NCI-H69 (cell line): ENCODE measurements at places on chromosomes 2 and 18.

- DNase-seq, result peak; percentile 91
Observed at GRCh38 chr2:234463626-234464290, 33.1 kb downstream of the ARL4C start.

DNA sequence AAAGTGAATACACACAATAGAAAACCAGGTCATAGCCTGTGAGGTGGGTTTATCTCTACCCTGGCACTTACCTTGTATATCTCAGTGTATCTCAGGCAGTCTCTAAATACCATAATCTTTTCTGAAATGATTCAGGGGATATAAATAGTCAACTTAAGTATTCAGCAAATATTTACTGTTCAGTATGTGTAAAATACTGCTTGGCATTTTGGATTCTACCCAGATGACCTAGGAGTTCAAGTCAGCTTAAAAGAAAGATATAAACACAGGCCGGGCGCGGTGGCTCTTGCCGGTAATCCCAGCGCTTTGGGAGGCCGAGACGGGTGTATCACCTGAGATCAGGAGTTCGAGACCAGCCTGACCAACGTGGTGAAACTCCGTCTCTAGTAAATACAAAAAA is 23.8 kb downstream of the GRHL1 start:
- no peak for DNase-seq

DNA sequence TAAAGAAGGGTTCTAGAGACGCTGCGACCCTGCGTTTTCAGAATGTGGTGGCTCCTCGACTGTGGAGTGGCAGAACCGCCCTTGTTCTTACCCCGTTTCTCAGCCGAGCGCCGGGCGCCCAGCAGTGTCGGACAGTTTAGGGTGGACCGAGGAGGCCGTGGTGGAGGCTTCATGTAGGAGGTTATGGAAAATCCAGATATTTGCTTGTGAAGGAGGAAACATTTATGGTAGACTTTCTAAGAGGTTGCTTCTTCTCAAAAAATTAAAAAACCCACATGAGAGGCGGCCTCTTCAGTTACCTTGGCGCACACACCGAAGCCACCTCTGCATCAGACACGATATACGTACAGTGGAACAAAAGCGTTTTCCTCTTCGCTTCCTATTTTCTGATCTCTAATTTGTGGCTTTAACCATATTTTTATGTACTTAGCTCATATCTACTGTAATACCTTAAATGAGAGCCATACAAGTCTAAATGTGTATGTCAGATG is 120.8 kb downstream of the NFATC1 start:
- DNase-seq, result no peak

DNA sequence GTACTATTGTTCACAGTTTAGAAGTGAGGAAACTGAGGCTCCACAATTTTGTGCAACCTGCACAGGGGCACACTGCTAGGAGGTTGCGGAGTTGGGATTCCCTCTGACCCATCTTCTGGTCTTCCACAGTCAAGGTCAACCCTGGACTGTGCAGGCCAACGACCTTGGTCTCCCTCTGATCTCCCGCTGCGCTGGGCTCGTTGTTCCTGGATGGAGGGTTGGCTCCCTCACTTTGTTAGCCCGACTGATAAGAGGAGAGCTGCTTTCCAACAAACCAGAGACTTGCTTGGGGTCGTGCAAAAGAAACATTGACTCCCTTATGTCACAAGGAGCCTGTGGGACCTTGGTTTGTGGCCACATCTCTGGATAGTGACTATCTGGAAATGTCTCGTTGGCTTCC is 187.6 kb downstream of the MYCN start:
- DNase-seq, result no peak

- DNase-seq, result peak; percentile 96
Observed at GRCh38 chr18:26548415-26549262, at the start of gene KCTD1. Gene KCTD1 (minus strand): TSS chr18:26548553. CDS start chr18:26548536, 17 bp downstream.

GRCh38 chr2:61426267-61426897 is 44.5 kb downstream of the USP34 start:
- DNase-seq, result peak; percentile 25

DNA sequence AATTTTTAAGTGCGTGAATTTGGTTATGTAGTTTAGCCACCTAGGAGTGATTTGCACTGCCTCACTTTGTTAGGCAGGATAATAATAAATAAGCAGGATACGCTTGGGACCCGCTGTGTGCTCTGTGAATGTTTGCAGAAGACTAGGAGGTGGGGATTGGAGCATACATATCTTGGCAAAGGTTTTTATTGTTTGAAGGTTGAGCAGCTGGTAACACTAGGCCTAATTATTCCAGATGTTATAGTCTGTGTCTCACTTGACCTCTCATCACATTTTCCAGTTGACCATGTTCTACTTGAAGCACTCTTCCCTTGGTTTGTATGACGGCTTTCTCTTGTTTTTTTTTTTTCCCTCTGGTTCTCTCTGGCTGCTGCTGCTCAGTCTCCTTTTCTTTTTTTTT is 42.7 kb downstream of the FHOD3 start:
- peak; percentile 95 for DNase-seq

DNA sequence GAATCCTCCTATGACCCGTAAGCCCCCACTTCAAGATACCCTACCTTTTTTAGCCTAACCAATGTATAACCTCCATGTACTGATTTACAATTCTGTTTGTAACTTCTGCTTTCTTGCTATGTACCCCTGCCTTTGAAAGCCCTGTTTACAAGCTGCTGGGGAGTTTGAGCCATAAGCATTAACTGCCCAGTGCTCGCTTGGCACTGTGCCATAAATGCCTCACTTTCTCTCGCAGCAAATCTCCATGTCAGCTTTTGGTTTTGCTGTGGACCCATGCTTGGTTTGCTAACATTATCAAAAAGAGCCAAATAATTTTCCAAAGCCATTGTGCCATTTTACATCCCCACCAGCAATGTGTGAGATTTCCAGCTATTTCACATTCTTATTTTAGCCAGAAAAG is 51.8 kb downstream of the TEX51 start:
- DNase-seq, result no peak

- peak; percentile 11 for DNase-seq
Observed at GRCh38 chr2:196468394-196468793, 171.1 kb upstream of the CCDC150 start.

DNA sequence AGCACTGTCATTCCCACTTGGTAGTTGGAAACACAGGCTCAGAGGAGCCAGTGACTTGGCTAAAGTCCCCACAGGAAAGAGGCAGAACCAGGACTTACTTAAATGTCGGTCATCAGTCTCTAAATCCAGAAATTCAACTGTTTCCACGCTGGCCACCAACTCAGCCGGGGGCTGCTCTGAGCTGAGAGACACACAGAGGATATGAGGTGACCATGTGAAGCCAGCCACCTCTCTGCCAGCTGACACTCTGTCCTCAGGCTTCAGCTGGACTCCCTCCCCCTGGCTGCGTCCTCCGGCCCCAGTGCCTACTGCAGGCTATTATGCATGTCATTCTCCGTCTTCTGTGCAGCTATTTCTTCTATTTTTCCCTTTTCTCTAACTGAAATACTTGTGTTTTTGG is 168.9 kb downstream of the ANKRD30B start:
- no peak for DNase-seq

DNA sequence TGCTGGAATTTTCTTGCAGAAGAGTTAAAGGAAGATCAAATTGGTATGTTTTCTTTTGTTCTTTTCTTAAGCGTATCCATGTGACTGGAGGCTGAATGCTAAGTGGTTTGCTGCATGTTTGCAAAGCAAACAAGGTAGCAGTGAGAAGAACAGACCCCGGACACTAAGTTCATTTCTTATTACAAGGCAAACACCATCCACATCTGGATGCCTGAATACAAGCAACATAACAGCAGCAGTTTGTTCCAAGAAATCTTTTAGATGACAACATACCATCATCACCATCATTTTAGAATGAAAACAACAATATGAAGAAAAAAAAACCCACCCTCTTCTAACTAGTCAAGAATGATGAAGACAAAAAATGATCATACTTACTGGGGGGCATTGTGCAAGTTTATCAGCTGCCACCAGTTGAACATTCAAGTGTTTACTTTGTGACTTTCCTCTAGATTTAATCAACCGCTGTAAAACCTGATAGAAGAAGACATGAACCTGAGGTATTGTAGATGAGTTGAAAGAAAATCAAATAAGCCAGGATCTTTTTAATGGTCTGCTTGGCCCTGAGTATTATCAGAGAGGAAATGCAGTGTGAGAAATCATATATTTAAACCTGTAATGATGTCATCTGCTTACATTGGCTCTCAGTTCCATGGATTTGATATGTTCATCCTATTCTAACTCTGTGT is 25.0 kb upstream of the ARL5A start:
- peak; percentile 45 for DNase-seq

DNA sequence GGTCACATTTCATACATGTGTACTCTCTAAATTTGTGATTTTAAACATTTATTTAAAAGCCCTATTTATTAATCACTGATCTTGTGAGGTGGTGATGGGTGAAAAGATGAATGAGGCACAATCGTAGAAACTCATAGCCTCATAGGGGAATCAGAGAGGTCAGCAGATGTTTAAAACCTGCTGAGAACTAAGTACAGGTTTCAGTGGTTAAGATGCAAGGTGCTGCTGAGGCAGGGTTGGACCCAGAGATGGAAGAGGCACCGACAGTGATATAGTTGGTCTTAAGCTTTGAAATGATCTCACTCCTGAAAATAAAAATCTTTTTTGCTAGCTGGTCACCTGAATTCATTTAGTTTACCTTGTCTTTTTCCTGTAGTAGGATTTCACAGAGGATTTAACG is 49.6 kb downstream of the LINC00305 start:
- peak; percentile 29 for DNase-seq

DNA sequence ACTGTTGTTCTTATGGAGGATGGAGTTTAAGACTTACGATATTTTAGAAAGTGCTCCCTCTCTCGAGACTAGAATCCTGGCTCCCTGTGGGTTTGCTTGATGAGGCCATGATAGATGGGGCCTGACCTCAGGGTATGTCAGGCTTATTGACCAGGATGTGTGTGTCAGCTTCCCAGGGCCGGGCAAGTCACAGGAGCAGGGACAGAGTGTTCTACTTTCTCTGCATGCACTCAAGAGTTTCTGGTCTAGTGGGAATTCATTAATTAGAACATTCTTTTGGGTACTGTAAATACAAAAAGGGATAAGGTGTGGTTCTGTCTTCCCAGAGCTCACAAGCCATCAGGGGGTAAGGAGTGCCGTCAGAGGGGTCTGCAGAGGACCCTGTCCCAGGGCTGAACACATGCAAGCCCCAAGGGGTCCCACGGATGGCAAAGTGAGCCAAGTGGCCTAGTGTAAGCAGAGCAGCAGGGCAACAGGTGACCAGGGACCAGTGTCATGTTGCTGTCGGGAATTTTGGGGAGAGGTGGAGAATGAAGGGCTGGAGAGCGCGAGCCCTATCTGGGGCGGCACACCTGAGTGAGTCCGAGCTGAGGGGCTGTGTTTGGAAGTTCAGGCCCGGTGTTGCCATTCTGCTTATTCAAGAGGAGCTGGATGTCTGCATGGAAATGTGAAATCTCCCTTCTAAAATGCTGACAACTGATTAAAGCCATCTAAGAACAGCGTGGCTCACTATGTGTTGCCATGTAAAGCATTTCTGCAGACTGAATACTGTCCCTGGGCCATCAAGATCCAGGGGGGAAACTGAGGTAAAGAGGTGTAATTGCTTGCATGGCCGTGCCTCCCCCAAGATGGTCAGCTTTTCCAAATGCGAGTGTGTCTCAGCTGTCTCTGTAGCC is 91.4 kb downstream of the TGFA start:
- no peak for DNase-seq

DNA sequence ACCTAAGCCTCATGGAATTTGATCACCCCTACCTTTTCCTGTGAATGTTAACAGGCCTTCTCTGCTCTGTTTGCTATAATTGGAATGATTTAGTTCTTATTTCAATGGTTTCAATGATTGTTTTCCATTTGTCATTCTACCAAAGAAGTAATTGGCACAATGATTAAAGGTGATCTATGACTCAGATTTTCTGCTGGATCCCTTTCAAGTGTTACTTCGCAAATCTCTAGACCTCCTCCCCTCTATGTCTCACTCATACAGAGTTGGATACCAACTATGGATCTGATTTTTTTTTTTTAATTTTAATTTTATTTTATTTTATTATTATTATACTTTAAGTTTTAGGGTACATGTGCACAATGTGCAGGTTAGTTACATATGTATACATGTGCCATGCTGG is 29.6 kb upstream of the FAM117B start:
- no peak for DNase-seq

DNA sequence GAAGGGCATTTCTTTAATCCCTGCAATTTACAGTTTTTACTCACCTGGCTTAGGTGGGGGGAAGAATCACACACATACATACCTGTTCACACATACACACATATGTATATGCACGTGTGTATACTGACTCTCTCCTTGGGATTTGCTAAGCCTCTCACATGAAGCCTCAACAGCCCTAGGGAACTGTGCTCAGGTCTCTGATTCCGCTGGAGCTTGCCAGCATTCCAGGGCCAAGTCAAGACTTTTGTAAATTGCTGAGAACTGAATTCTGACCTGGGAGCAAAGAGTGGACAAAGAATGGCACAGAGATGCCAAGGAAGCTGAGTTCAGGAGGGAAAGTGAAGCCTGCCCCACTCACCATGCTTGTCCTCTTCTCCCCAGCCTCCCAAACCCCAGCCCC is 177.3 kb downstream of the TMEM247 start:
- no peak for DNase-seq

- DNase-seq, result no peak
Observed at GRCh38 chr18:22224339-22224738, 55.0 kb downstream of the GATA6 start.

GRCh38 chr2:188114014-188114413 is 177.7 kb upstream of the GULP1 start:
- peak; percentile 46 for DNase-seq

DNA sequence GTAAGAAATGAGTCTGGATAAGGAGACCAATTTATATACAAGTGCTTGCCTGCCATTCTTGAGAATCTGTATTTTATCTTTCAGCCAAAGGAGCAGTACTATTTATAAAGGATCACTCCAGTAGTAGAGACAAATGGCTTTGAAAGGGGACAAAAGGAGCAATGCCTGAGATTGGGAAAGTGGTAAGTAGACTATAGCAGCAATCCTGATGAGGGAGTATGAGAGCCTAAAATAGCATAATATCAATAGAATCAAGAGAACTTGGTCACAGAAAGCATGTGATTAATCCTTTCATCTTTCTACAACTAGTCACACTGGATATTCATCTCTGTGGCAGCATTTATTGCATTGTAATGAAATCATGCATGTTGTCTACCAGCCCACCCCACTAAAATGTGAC is 20.2 kb downstream of the NRXN1 start:
- peak; percentile 57 for DNase-seq

DNA sequence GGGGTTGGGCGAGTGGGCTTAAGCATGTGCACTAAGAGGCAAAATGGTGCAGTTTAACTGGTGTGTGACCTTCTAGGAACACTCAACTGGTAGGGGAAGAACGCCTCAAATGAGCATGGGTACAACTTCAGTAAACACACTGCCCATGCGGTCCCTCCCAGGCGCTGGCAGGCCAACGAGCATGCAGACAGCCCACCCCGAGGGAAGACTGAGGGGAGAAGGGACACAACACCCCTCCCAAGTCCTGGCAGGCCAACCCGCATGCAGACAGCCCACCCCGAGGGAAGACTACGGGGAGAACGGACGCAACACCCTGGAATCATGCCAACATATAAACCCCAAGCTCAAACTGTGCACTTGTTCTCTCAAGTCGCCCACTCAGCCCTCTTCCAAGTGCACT is 456.0 kb downstream of the FBXO15 start:
- DNase-seq, result no peak

- no peak for DNase-seq
Observed at GRCh38 chr2:140079038-140079437, 1298.8 kb upstream of the NXPH2 start.
